ENCODE measurements at places on chromosomes 12 and 14. TPM values are rescaled to one million over a fixed set of nuclear protein-coding genes. Genes with fewer than 3 reads are reported as not detected.

- no peak for DNase-seq
These were observed 188.6 kb downstream of the SLC5A8 start for GRCh38 chr12:101021442-101021841.

GRCh38 chr12:59672273-59672672 lies 76.4 kb downstream of the SLC16A7 start:
- no peak for DNase-seq

GRCh38 chr12:95755261-95755865 lies 35.2 kb downstream of the NTN4 start:
- DNase-seq: no peak

The ERBB3 gene
- not detected for total RNA-seq

Data from SJSA1 (cell line).